Activated T-cell treated with anti-CD3 and anti-CD28 coated beads for 1 hour (primary cell): ENCODE measurements at places on chromosomes 4 and X.

DNA sequence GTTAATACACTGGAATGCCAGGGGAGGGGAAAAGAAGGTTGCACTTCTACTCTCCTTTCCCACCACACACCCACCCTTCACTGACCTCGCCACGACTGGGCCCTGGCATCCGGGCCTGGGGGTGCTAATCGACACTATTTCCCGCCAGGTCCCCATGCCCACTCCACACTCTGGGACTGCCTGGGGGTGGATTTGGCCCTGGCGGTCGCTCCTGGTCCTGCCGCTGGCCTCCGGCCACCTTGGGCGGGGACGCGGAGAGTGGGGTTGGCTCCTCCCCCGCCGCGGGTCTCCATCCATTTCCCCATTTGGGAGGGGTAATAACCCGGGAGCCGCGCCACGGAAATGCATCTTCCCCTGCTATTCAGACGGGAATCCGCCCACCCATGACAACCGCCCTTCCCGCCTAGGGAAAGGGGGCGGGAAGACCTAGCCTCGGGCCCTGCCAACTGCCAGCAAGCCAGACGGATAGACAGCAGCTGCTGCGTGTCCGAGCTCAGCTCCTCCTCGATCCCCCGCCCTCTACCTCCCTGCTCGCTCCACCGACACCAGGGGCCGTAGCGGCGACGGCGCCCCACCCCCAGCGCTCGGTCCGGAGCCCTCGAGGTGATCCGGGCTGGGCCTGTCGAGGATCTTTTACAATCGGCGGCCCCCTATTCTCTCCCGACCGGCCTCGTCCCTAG is 78.1 kb downstream of the RLIM start:
- no peak for DNase-seq

DNA sequence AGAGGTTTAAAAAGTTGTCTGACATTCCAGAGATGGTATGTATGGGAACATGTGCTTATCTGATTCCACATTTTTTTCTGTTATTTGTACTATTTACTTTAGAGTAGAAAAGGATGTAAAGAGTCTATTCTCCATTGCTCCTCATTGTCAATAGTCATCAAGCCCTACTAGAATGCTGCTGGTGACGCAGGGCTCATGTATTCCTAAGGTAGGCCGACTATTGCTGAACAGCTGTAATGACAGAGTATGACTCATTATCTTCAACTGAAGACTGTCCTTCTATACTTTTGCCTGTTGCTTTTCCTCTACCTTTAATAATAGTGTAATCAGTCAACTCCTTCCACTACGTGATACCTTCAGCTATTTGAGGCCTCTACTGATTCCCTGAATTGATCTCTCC is 509.1 kb upstream of the NR3C2 start:
- DNase-seq: no peak

DNA sequence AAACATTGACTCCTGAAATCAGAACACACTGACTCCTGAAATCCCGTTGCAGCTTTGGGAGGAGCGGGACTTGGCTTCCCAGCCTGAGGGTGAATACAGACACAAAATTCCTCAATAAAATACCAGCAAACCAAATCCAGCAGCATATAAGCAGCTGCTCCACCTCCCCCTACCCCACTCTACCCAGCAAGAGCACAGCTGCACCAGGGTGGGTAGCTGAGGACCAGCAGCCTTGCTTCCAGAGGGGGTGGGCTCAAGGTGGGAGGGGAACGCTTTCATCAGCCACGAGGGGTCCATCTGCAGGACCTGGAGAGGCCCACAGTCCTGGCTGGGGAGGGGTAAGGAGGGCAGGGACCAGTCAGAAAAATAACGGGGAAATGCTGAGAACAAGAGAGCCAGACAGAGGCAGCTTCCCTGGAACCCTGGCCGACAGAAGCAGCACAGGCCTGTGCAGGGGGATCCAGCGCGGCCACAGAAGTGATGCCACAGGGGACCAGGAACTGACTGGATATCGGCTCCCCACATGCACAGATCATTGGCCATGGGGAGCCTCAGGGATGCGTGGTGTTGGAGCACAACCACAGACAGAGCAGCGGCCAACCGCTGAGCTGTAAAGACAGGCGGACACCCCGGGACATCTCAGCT is 49.8 kb downstream of the FGFRL1 start:
- no peak for DNase-seq

DNA sequence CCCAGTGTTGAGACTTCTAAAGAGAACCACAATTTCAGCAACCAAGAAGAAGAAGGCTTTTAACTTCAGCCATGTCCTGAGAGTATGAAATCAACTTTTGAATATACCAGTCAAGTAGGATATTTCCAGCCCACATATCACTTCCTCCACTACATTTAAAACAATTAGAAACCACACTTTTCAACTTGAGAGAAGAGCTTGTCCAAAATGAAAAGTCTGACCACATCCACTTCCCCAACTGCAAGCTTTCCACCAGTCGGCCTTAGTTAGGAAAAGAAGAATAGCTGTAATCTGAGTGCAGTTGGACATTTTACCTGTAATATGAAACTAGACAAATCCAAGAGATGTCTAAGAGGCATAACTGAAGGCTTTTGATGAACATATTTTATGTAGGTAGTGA is 101.9 kb upstream of the SLC7A11 start:
- no peak for DNase-seq

DNA sequence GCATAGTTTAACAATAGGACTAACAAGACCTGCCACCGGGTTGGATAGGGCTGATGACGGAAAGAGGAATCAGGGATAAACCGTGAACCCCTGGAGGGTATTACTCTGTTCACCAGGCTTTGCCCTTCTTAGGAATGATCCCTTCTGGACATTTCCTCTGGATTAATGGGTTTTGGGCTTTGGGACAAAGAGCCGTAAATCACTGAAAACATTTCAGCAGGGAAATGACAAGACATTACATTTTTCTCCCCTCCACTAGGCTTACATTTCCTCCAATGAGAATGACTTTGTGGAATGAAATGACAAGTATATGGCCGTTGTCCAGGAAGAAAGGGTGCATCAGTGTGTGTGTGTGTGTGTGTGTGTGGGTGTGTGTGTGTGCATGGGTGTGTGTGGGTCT is 25.9 kb upstream of the RBPJ start:
- DNase-seq: no peak

GRCh38 chr4:184293552-184293951 is 75.9 kb upstream of the ENPP6 start:
- no peak for DNase-seq

DNA sequence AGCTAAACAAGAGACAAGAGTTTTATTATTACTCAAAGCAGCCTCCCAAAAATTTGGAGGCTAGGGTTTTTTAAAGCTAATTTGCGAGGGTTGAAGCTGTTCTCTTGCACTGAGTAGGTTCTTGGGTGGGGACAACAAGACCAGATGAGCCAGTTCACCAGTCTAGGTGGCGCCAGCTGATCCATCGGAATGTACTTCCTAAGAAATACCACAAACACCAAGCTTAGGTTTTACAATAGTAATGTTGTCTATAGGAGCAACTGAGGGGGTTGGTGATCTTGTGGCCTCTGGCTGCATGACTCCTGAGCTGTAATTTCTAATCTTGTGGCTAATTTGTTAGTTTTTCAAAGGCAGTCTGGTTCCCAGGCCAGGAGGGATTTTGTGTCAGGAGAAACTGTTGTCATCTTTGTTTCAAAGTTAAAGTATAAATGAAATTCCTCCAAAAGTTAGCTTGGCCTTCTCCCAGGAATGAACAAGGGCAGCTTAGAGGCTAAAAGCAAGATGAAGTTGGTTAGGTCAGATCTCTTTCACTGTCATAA is 130.6 kb downstream of the SLC7A11 start:
- DNase-seq: no peak

DNA sequence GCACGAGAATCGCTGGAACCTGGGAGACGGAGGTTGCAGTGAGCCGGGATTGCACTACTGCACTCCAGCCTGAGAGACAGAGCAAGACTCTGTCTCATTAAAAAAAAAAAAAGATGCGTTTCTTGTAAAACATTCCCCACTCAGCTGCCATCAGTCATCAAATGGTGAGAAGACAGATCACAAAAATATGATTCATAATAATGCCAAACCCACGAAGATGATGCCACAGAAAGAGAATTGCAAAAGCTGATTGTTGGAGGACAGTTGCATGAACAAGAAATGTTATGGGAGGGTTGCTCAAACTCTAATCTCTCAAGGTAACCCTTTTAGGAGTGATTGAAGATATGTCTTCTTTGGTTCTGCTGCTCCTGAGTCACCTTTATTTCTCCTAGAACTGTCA is 21.4 kb upstream of the SMIM14 start:
- no peak for DNase-seq

DNA sequence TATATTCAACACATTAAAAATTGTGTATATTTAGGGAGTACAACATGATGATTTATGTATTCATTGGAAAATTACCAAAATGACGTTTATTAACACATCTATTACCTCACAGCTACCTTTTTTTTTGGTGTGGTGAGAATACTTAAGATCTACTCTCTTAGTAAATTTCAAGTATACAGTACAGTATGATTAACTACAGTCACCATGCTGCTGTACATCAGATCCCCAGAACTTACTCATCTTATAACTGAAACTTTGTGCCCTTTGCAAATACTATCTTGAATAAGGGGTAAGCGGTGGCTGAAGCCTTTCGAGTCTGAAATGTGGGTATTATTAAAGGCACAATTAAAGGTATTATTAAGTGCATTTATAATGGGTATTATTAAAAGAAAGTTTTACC is 976 bp downstream of the PHKA1 start:
- DNase-seq: no peak

DNA sequence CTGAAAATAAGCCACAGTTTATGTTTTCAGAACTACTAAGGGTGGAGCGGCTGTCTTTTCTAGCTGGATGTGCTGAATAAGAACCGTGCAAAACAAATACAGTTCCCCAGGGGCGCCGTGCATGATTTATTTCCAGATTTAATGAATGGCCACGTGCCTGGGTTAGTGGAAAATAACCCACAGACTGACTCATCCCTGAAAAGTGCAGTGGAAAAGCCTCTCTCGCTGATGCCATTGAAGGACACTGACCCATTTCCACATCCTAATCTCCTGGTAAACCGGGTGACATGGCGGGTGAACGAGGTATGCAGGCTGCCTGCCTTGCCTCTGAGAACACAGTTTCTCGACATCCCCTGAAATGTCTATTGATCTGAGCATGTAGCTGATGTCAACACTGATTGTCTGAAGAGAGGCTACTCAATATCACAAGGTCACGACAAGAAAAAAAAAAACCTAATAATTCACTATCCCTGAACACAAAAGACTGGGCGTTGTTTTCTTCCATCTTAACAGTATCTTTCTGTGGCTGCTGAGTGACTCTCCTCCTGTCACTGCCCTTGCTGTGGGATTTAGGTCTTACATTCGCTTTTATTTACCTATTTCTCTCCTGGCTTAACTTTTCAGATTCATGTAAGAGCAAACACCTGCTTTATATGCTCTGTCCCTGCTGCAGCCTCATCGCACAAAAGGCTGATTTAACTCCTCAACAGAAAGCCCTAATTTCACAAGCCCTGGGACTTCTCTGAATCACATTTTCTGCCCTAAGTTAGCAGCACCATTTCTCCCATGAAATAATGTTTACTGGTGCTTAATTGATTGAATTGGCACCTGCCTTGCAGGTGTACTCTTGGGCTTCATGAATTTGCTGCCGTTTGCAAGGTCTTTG is 76.9 kb upstream of the SCOC start:
- DNase-seq: no peak

DNA sequence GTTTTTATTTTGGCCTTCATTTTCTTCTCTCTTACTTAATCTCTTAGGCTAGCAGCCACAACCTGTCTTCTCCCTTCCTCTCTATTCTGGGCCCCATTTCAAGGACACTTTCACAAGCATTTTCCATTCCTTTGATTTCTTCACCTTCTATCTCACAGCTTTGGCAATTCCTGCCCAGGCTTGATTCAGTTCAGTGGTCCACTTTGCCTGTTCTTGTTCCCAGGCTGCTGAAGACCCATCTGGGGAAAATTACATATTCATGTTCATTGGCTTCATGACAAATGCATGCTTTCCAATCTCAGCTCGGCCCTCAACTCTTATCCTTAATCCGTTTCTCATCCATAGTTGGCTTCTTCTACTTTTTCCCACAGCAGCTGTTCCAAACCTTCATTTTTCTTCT is 38.7 kb upstream of the LPAR4 start:
- DNase-seq: no peak

DNA sequence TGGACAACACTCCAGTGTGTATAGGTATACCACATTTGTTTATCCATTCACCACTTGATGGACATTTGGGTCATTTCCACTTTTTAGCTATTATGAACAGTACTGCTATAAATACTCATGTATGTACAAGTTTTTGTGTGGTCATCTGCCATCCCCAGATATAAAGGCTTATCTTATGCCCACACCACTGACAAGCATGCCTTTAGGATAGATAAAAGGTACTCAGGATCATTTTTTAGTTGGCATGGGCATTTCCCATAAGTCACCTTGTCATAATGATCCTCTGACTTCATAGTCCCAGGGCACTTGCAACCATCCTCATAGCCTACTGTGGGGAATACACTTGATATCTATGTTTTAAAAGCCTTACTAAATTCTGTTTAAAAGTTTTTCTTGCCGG is 6.3 kb downstream of the AWAT1 start:
- DNase-seq: no peak
